ENCODE measurements at places on chromosomes 5 and 9.

GRCh38 chr5:157063776-157064430 lies 5.0 kb upstream of the HAVCR1 start:
- DNase-seq: no peak

DNA sequence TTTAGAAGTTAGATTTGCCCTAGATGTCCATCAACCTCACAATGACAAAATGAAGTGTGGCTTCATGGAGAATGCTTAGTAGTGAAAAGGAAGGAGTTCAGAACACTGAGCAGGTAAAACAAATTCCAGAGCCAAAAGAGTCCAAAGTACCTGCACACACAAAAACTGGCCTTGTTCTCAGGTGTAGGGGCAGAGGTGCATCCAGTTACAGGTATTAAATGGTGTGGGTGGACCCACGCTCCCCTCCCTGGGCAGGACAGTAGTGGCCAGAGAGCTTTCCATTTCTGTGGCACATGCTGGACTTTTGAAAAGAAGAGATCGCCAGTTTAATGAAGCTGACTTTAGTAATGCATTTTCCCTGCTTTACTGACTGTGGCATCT lies 47.2 kb downstream of the SECISBP2 start:
- no peak for DNase-seq

- peak; percentile 79 for DNase-seq
Observed at GRCh38 chr9:129962889-129963703, 79.9 kb downstream of the FNBP1 start.

- DNase-seq: no peak
Observed at GRCh38 chr9:16370647-16371046, 499.8 kb downstream of the BNC2 start.

DNA sequence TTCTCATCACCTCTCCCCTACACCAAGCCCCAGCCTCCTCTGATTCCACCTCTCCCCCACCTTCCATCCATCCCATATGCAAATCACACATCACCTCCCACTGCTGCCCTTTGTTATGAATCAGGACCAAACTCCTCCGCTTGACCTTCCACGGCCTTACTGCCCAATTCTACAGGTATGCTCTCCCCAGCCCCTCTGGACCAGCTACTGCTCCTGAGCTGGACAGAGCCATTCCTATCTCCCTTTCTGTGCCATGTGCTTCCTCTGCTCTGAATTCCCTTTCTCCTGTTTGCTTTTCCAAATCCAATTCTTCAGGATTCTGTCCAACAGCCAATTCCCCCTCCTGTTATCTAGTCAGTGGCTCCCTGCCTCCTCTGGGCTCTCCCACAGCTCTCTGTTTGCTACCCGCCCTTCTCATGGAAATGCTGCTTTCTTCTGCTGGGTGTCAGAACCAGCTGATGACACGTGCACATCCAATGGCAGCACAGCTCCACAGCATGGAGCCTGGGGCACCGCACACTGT lies 8.3 kb downstream of the FABP6 start:
- no peak for DNase-seq

DNA sequence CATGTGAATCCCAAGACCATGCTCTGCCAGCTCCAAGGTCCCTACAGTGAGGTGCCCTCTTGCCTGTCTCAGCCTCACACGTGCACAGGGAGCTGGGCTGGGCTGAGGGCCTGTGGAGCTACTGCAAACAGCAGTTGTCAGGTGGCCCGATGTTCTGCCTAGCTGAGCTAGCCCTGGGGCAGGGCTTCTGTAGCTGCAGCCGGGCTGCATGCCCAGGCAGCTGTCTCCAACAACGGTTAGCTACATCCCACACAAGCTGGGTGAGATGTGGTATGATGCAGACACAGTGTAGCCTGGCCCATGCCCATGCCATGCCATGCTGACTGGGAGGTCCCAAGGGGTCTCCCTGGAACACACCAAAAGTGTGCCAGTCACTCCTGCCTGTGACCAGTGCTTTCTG lies 62.0 kb downstream of the MACROH2A1 start:
- DNase-seq: no peak

- DNase-seq: no peak
Observed at GRCh38 chr9:126316085-126316655, 10.5 kb upstream of the MVB12B start.
